D721Med (cell line): ENCODE measurements at places on chromosomes 3 and 15.

- DNase-seq, result peak; percentile 66
Measured at GRCh38 chr15:80058851-80059785, at the start of gene ZFAND6. TSS of gene ZFAND6 (plus strand) at chr15:80059676. CDS start at chr15:80120345, 60,669 bp downstream.

- no peak for DNase-seq
Measured at GRCh38 chr3:171160325-171160724, 133.8 kb upstream of the SLC2A2 start.

GRCh38 chr3:38318766-38319671 is 27.6 kb upstream of the XYLB start:
- no peak for DNase-seq

- no peak for DNase-seq
Measured at GRCh38 chr3:152496716-152497115, 228.0 kb downstream of the MBNL1 start.

- no peak for DNase-seq
Measured at GRCh38 chr3:42079701-42080452, 11.3 kb upstream of the TRAK1 start.
